ENCODE measurements at places on chromosomes 13 and 19.

GRCh38 chr13:79621902-79622301 is 140.9 kb downstream of the NDFIP2 start:
- no peak for DNase-seq

DNA sequence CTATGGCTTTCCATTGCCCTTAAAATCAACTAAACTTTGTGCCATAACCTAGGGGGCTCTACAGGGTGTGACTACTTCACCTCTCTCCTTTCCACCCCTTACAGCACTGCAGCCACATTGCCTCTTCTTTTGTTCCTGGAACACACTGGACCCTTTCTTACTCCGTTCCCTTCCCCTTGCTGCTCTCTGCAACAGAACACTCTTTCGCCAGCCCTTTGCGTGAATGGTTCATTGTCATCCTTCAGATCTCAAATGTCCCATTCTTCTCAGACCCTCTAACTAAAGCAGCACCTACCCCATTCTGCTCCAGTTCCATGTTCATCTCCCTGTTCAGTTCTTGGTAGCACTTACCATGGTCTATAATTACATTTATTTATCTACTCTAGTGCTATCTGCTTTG is 208.3 kb downstream of the OXGR1 start:
- DNase-seq = no peak

DNA sequence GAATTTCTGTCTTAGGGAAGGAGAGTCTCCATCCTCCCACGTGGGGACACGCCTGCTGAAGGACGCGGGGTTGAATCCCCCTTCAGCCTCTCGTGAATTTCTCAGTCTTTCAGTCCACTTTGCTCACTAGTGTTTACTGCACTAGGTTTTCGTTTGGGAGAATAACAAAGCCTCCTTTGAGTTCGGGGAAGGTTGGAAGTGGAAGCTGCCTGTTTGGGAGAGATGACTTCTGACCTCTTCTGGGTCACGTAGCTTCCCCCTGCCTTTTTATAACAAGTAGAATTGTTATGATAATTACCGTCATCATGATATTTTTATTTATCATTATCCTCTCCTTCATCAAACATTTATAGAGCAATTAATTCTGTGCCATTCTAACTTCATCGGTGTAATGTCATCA is 60.7 kb downstream of the ATP11A start:
- no peak for DNase-seq

DNA sequence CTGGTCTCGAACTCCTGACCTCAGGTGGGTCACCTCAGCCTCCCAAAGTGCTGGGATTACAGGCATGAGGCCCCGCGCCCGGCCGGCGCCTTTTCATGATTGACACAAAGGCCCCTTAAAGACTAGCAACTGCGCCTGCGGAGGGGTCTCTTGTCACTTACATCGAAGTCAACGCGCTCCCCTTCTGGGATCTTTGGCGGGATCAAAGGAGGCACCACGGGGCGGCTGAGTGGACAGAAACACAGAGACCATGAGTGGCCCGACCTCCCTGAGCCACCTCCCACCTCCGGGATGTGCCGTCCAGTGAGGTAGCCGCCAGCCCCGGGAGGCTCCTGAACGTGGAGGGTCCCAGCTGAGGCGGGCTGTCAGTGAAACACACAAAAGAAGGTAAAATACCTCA is 7.3 kb downstream of the TNNT1 start:
- DNase-seq = no peak

DNA sequence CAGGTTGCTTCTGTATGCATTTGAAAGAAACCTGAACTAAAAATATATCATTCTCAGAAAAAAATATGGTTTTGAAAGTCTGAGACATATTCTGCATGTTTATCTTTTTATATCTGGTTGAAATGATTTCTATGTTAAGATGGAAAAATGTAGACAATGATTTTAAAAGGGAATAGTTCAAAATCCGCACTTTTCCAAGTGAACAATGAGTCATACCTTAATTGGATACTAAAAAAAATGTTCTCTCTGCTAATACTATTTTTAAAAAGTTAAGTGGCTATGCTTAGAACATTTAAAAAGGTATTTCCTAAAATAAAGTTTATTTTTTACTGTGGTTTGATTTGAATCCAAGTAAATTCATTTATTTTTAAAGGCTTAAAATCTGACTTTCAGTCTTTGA is 801.4 kb downstream of the SLITRK6 start:
- no peak for DNase-seq

- DNase-seq = no peak
Observed at GRCh38 chr19:5354403-5354802, 13.8 kb upstream of the PTPRS start.

DNA sequence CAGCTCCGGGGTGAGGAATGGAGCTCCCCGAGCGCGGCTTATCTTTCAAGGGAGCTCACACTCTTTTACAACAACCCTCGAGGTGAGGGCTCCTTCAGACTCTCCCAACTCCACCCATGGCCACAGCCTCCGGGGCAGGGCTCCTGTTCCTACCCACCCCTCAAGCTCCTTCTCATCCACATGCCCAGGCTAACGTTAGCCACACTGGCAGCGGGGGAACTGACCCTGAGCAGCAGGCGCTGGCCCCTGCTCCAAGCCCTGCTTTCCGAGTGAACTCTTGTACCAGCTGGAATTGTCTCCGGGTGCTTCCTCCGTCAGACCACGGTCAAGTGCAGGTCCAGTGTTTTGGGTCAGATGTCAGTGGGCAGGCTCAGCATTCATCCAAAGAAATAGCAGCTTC is 89.4 kb downstream of the ANKRD10 start:
- no peak for DNase-seq

DNA sequence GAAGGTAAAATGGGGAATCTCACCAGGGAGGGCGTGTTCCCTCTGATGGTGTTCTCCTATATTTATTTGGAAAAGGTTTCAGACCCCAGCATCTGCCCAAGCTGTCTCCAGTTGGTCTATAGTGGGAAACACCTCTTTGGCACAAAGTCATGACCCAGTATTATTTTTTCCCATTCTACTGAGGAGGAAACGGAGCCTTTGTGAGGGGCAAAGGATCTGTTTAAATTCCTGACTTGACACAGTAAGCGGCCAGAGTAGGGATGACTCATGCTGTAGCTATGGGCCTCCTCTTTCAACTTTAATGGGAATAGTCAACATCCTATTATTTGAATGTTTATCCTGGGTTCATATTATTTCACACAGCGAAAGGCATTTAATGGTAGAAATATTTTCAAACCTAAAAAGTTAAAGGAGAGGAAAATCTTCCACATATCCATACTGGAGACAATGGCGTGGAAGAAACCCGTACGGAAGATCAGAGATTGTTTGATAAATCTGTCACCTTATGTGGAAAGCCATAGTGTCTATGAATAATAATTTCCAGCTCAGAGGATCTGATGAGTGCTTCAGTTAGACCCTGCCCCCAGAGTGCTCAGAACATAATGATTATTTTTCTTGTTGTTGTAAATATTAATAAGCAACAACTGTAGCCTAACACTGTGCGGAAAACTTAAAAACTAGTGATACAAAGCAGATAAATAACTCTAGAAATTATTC is 126.0 kb downstream of the FOXO1 start:
- no peak for DNase-seq

- DNase-seq = no peak
Observed at GRCh38 chr13:72368031-72368430, 359.4 kb downstream of the MZT1 start.

GRCh38 chr13:44818428-44818827 is 170.8 kb downstream of the NUFIP1 start:
- no peak for DNase-seq

DNA sequence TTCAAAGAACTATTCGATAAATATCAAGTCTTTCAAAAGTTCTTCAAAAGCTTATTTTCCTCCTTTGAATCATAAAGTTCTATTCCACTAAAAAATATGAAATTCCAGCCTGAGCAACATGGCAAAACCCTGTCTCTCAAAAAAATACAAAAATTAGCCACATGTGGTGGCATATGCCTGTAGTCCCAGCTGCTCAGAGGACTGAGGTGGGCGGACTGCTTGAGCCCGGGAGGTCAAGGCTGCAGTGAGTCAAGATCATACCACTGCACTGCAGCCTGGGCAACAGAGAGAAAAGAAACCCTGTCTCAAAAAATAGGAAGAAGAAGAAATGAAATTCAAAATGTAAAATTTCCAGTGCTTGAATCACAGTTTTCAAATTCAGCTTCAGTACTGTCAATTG is 24.6 kb downstream of the CAB39L start:
- no peak for DNase-seq

GRCh38 chr19:7928741-7929701 is 3.1 kb upstream of the CTXN1 start:
- peak; percentile 83 for DNase-seq

GRCh38 chr19:10544753-10545251 is 1.1 kb downstream of the ATG4D start:
- DNase-seq = no peak

- no peak for DNase-seq
Observed at GRCh38 chr19:807627-808422, 10.6 kb downstream of the PTBP1 start.

DNA sequence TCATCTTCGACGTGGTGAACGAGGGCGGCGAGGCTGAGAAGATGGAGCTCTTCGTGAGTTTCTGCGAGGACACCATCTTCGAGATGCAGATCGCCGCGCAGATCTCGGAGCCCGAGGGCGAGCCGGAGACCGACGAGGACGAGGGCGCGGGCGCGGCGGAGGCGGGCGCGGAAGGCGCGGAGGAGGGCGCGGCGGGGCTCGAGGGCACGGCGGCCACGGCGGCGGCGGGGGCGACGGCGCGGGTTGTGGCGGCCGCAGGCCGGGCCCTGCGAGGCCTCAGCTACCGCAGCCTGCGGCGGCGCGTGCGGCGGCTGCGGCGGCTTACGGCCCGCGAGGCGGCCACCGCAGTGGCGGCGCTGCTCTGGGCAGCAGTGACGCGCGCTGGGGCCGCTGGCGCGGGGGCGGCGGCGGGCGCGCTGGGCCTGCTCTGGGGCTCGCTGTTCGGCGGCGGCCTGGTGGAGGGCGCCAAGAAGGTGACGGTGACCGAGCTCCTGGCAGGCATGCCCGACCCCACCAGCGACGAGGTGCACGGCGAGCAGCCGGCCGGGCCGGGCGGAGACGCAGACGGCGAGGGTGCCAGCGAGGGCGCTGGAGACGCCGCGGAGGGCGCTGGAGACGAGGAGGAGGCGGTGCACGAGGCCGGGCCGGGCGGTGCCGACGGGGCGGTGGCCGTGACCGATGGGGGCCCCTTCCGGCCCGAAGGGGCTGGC is 52.6 kb downstream of the MAP4K1 start:
- DNase-seq = peak; percentile 18

DNA sequence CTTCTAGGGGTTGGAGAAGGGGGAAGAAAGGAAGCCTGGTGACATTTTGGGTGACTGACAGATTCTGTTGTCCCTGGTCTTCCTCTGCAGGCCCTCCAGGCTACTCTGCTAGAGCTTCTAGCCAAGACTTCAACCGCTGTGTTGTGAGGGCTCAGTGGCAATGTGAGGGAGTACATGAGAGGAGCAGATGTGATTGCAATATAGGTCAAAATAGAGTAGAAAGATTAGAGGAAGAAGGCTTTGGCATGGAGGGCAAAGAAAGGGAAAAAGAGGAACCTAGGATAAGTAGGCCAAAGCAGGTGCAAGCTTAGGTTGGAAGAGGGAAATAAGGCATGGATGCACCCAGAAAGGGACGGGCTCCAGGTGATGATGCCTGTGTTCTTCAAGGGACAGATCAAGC is 216.9 kb downstream of the RGCC start:
- DNase-seq = no peak

GRCh38 chr19:7010722-7011593 is 10.3 kb downstream of the MBD3L2B start:
- no peak for DNase-seq

GRCh38 chr13:28267497-28267896 is 129.2 kb downstream of the PAN3 start:
- no peak for DNase-seq

DNA sequence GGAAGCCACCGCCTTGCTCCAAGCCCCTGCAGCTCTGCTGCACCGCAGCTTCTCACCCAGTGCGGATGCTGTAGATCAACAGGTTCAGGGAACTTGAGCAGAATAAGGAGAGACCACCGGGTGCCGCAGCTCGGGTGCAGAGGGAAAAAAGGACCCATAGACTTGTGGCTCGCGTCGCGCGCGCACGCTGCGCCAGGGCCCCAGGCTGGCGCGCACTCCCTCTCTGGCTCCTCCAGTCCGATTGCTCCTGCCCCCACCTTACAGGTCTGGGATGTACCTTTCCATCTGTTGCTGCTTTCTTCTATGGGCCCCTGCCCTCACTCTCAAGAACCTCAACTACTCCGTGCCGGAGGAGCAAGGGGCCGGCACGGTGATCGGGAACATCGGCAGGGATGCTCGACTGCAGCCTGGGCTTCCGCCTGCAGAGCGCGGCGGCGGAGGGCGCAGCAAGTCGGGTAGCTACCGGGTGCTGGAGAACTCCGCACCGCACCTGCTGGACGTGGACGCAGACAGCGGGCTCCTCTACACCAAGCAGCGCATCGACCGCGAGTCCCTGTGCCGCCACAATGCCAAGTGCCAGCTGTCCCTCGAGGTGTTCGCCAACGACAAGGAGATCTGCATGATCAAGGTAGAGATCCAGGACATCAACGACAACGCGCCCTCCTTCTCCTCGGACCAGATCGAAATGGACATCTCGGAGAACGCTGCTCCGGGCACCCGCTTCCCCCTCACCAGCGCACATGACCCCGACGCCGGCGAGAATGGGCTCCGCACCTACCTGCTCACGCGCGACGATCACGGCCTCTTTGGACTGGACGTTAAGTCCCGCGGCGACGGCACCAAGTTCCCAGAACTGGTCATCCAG is 964 bp downstream of the PCDH17 start:
- no peak for DNase-seq

DNA sequence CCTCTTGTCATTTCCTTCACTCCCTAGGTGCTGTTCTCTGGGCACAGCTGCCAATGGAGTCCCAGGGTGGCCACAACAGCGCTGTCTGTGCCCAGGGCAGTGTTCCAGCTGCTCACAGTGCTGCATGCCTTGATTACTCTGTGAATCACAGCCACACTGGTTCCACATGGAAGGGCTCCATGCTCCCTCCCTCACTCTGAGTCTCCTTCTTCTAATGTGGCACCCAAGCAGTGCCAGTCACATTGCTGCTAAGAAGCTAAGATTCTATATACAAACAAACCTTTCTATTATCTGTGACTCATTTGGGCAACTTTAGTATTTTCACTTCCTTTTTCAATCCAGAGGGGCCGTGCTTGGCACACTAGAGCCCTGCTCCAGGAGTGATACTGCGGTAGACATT is 248.7 kb downstream of the TDRD3 start:
- no peak for DNase-seq

DNA sequence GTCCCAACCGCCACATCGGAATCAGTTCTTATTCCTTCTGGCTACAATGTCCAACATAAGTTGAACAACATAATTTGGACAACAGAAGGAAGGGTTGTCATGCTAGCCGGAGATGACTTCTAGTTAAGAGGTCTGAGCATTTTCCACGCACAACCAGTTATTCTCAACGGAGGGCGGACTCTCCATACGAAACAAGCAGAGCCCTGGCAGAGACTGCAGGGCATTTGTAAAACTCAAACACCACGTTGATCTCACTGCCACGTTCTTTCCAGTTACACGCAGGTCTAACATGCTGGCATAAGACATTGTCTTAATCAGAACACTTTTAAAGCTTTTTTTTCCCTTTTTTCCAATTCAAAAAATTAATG is 38.3 kb upstream of the DCUN1D2 start:
- no peak for DNase-seq

All from CD4-positive, alpha-beta T cell treated with Interleukin-2 at 100 ng/mL for 4 hours (primary cell).